ENCODE measurements at places on chromosomes 6 and 20.

DNA sequence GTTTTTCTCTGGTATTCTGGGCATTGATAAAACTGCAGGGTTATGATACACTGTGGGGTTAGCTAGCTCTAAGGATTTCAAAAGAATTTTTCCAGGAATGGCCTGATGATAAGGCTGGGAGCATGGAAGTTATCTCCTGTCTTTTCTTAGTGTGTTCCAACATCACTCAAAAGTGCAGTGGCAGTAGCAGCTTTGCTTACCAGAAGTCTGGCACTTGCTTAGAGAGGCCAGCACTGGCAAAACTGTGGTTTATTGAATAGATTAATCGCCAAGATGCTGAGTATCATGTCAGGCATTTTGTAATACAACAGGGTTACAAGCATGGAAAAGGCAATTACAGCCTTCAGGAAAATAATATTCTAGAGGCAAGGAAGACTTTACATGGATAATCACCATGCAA lies 719.5 kb upstream of the GJE1 start:
- no peak for DNase-seq

- DNase-seq, result no peak
Observed at GRCh38 chr6:3773678-3774298, 22.3 kb upstream of the PXDC1 start.

GRCh38 chr20:584161-584970 lies 25.7 kb downstream of the TCF15 start:
- no peak for DNase-seq

GRCh38 chr6:431986-432385 lies 40.4 kb downstream of the IRF4 start:
- DNase-seq, result no peak

DNA sequence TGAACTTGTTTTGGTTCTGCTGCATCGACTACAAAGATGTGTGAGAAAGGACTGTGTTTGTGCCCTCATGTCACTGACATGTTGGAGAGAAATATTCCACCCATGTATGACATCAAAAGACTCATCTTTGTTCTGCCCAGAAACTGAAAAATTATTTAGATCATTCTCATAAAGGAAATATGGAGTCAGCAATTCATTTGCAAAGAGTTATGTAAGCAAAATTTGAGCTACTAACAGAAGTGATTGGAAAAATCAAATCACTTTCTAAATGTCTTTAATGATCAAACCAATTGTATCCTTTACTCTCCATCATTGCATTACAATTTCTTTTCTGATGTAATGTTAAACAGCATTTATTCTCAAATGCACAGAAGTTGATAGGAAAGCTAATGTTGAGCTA lies 19.3 kb downstream of the ADAT2 start:
- no peak for DNase-seq

DNA sequence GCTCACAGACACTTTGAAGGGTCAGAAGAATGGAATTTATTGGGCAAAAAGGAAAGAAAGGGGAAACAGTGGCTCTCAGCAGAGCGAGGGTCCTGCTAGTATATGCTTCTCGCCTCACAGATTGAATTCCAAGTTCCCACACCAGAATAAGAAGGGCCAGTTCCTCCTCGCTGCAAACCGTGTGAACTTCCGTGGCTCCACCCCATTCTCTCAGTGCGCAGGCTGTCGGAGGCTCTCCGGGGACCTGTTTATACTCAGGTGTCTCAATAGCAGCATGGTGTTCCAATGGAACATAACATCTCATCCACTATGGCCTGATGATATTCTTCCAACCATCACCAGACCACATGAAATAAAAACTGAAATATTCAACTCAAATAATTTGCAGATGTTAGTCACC lies 4.6 kb downstream of the SAMD3 start:
- DNase-seq, result no peak

- DNase-seq, result no peak
Observed at GRCh38 chr6:39381550-39382140, 59.1 kb upstream of the KCNK16 start.

- DNase-seq, result no peak
Observed at GRCh38 chr6:127893541-127893940, 7.3 kb downstream of the THEMIS start.

GRCh38 chr20:52681288-52681687 lies 290.9 kb upstream of the TSHZ2 start:
- no peak for DNase-seq

GRCh38 chr20:39004508-39004907 lies 42.4 kb downstream of the DHX35 start:
- DNase-seq, result no peak

DNA sequence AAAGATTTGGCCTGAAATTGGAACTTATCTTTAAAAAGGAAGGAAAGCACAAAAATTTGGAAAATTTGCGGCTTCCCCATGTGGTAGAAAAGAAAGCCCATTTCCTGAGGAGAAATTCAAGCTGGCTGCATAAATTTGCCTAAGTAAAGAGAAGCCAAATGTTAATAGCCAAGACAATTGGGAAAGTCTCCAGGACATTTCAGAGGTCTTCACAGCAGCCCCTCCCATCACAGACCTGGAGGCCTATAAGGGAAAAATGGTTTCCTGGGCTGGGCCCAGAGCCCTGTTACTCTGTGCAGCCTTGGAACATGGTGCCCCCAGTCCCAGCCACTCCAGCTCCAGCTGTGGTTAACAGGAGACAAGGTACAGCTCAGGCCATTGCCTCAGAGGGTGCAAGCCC lies 736.5 kb downstream of the HACE1 start:
- no peak for DNase-seq

GRCh38 chr6:105428342-105428957 lies 25.6 kb upstream of the PREP start:
- DNase-seq, result no peak

DNA sequence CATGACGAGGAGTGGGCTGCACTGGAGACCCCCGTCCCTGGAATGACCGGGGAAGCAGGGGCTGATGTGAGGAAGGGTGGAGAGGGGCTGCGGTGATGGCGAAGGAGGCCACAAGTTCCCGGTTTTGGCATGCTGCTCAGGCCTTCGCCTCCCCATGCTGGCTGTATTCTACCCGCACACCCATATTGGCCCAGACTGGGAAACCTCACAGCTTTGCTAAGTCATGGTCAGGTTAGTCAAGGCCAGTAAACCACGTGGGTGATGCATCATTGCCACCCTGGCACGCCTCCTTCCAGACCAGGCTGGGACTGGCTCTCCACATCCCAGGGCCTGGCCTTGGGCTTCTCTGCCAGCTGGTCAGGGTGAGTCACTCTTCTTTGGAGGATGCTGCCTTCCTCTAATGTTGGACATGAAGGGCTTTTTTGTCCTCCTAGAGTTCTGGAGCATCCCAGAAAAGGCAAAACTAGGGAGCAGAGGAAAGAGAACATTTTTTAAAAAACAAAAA lies 53.8 kb downstream of the PCNA start:
- no peak for DNase-seq

GRCh38 chr6:16136621-16137450 lies 8.0 kb downstream of the MYLIP start:
- peak; percentile 26 for DNase-seq

GRCh38 chr6:140009286-140009685 lies 634.8 kb upstream of the CITED2 start:
- no peak for DNase-seq

- no peak for DNase-seq
Observed at GRCh38 chr6:79465381-79465780, 71.8 kb downstream of the LCA5 start.

- DNase-seq, result no peak
Observed at GRCh38 chr6:141290941-141291721, 841.6 kb upstream of the GJE1 start.
